CD8-positive, alpha-beta T cell (primary cell): ENCODE measurements at places on chromosomes 7 and 10.

DNA sequence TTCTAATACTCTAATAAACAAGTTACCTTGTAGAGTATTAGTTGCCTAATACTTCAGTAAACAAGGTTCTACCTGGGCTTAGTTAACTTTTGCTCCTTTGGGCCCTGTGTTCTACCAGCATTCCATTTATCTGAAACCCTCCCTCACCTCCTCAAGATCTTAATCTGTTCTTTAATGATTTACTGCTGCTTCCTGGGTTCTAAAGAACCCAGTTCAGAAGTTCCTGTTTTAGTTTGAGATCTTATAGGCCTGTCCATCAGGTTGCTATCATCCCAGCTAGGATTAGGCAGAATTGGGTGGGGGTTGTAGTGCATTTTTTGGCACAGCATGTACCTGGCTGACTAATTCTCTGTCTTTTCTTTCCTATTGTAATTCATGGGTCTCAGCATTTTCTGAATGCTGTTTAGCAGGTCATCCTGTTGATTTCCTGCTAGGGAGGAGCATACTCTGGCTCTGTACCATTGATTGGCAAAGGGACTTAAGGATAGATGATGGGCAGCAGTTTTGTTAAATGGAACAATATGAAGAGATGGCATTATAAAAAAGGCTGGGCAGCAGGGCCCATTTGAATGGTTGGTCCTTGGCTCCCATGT is 53.7 kb upstream of the TMEM248 start:
- no peak for DNase-seq

- no peak for DNase-seq
These were observed 140.4 kb upstream of the AUTS2 start for GRCh38 chr7:69457595-69458504.

DNA sequence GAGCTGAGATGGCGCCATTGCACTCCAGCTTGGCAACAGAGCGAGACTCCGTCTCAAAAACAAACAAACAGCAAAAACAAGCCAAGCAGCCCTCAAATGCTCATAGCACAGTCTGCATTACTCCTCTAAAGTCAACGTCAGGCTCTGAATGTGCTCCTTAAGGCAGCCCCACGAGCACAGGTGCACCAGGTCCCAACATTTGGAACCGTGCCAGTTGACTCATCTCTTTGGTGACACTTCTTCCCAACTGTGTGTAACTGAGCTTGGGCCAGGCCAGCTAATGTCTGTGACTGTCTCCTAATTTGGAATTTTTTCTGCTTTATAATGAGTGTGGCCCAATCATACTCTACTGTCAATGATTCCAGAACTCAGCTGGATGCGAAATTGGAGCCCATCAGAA is 66.3 kb upstream of the EFCAB10 start:
- DNase-seq, result no peak

- no peak for DNase-seq
These were observed 8.8 kb downstream of the GSTO2 start for GRCh38 chr10:104277785-104278184.

GRCh38 chr7:95396136-95397032 is at the start of gene PON3:
TSS of gene PON3 (minus strand) at chr7:95396375. CDS start at chr7:95396350, 25 bp downstream.
- no peak for DNase-seq

- peak; percentile 70 for DNase-seq
These were observed 1.3 kb downstream of the ZNRF2 start for GRCh38 chr7:30285536-30286284.

DNA sequence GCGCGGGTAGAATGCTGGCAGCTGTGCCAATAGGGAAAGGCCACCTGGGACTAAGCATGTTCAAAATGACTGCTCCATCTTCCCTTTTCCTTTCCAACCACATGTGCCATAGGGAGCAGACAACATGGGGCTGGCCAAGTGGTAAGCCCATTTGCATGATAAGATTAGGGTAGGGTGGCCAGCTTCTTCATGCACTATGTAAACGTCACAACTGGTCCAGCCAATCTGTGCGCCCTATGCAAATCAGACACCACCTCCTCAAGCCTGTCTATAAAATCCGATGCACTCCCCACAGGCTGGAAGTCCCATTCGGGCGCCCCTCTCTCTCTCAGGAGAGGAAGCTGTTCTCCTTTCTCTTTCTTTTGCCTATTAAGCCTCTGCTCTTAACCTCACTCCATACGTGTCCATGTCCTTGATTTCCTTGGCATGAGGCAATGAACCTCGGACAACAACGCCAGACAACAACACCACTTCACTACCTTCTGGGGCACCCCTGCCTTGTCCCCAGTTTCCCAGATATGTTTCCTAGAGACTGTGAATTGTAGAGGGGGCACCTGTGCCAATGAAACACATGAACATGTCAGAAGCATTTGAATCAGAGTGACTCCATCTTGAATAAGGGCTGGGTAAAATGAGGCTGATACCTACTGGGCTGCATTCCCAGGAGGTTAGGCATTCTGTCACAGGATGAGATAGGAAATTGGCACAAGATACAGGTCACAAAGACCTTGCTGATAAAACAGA is 19.1 kb upstream of the EXOC6 start:
- no peak for DNase-seq

DNA sequence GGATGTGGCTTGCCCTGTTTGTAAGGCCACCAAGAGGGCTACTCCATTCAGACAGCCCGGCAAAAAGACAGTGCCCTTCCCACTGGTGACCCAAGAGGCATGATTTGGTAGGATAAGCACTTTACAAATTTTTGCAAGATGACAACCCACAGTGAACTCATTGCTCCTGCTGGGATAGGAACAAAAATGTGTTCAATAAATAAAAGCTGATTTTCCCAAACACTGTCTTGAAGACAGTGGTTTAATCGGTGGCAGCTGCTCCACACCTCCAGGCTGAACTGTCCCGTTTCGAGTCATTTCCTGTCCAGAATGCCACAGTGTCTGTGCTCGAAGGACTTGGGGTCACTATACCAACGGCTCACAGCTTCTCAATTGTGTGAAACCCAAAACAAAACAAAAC is 45.1 kb upstream of the NPTX2 start:
- no peak for DNase-seq

GRCh38 chr7:142603870-142604448 is 145.3 kb upstream of the PRSS1 start:
- DNase-seq, result peak; percentile 55

- DNase-seq, result no peak
These were observed 41.4 kb downstream of the GNA12 start for GRCh38 chr7:2802504-2803341.

DNA sequence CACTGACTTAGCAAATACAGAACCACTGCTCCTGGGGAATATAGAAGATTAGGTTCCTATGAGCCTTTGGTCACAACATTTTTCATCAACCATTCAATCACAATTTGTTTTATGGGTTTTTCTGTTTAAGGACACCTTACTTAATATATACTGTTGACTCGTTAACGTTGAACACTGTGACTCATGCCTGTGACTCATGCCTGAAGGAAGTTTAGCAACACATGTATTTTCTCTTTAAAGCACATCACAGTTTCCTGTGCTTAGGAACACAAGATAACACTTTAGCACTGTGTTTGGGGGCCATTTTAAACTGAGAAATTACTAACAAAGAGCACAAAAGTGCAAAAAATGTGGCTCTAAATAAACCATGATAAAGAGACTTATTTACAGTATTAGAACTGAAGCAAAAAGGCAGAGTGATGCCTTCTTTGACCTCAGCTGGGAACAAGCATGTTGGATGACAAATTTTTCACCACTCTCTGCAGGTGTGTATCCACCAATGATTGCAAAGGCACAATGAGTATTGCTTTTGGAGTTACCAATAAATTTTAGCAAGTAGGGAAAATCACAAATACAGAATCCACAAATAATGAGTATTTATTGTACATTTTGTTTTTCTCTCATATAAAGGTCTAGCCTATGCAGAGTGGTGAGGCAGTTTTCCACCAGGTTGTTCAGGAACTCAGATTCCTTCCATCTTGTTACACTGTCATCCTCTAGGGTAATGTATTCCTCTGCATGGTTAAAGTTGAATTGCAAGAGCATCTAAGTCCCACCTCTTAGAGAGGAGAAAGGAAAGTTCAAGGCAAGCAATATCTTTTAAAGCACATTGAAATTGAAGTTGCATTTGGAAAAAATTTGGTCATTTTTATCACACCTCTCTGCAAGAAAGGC is 7.3 kb downstream of the FGFBP3 start:
- DNase-seq, result peak; percentile 38

DNA sequence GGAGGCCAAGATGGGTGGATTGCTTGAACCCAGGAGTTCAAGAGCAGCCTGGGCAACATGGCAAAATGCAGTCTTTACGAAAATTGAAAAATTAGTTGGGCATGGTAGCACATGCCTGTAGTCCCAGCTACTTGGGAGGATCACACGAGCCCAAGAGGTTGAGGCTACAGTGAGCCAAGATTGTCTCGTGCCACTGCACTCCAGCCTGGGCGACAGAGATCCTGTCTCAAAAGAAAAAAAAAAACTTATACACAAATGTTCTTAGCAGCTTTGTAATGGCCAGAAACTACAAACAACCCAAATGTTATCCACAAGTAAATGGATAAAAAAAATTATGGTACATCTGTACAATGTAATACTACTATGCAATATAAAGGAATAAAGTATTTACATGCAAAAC is 12.6 kb downstream of the NT5C2 start:
- no peak for DNase-seq

DNA sequence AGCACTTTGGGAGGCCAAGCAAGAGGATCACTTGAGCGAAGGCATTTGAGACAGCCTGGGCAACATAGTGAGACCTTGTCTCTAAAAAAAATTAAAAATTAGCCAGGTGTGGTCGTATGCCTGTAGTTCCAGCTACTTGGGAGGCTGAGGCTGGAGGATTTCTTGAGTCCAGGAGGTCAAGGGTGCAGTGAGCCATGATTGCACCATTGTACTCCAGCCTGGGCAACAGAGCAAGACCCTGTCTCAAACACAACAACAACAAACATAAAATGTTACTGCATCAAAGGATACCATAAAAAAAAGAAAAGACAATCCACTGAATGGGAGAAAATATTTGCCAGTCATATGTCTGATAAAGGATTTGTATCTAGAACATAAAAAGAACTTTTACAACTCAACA is 60.5 kb downstream of the TACR2 start:
- DNase-seq, result no peak

DNA sequence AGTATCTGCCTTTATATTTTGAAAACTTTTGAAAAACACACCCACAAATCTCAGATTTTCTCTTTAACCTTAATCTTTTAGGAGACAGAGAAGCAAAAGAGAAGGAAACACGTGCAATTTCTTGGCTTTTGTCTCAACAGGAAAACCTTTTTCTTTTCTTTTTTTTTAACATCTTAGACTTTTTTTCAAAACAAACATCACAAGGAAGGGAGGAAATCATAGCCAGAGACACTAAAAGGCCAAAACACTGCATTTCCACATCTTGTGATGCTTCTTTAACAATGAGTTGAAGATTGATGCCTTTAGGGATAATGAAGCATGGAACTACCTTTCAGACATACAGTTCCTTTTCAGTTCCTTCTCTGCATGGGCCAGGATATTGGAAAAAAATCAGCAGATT is 136.6 kb upstream of the NRBF2 start:
- DNase-seq, result no peak

- DNase-seq, result no peak
These were observed 9.6 kb downstream of the UNCX start for GRCh38 chr7:1242256-1242605.

DNA sequence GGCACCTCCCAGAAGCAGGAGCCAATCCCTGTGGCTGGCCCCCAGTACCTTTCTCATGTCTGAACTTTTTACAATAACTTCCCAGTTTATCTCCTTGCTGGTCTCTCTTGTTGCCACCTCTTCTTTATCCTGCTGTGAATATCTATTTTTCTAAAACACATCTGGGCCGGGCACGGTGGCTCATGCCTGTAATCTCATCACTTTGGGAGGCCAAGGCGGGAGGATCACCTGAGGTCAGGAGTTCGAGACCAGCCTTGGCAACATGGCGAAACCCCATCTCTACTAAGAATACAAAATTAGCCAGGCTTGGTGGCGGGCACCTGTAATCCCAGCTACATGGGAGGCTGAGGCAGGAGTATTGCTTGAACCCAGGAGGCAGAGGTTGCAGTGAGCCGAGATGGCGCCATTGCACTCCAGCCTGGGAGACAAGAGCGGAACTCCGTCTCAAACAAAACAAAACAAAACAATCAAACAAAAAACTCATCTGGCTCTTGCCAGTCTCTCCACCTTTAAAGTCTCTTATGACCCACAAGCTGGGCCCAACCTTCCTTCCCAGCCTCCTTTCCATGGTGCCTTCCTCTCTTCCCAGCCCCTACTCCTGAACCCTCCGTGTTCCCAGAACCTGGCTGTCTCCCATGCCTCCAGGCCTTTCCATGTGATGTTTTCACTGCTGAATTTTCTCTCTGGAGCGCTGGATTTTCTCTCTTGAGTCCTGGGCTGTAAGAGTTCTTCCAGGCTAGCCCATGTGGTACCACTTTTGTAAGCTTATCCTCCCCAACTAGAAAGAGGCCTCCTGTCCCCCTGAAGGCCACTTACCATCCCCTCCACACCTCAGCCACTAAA is 51.3 kb downstream of the HIP1 start:
- no peak for DNase-seq

DNA sequence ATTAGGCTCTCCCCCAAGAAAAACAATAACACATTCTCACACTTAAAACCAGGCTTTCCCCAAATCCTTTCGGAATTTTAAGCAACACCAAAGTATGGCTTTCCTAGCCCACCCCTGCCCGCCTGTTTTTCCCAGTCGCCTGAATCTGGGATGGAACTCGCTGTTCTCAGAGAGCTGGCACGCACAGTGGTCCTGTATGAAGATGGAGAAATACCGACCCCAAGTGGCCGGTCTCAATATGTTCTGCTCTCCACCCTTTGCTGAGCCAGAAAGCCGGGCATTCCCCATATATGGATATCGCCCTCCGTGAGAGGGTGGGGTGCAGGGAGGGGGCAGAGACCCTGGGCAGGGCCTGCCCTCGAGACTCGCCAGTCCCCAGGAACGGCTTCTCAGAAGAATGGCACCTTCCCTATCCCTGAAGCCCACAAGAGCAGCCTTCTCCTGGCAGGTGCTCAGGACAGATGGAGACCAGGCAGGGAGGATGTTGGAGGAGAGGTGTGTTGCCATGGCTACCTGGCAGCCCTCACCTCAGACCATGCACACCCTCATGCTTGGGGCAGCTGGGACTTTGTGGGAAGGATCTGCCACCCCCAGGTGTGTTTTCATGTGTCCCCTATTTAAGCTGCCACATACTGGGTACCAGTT is 3.4 kb downstream of the TACR2 start:
- peak; percentile 40 for DNase-seq

DNA sequence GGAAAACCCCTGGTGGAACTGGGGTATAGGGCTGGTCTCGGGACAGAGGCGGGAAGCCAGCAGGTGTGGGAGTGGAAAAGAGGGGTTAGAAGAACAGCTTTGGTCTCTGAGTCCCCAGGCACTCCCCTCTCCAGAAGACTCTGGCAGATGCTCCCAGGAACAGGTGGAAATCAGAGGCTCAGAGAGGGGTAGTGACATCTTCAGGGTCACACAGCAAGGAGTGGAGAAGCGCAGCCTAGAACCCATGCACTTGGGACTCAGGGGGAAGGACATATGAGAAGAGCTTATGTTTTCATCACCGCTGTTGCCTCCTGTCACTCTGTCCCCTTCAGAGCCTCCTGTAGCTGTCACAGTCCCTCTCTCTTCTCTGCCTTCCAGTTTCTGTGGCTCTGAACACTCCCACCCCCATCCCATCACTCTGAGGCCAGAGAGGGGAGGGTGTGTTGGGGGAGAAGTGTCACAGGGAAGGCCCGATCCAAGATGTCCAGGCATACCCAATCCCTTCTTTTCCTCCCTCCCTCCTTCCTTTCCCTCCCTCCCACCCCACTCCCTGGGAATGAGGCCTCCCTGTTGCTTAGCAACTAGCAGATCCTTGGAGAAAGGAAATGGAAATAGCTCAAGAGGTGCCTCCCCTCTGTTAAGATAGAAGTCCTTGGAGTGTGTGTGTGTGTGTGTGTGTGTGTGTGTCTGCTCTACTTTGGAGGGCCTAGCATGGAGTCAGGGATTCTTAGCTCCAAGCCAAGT is 32.0 kb downstream of the SRRM3 start:
- DNase-seq, result no peak
